ENCODE measurements at places on chromosomes 5 and 9.

- DNase-seq = no peak
Observed at GRCh38 chr9:95816716-95817115, 58.8 kb upstream of the ERCC6L2 start.

DNA sequence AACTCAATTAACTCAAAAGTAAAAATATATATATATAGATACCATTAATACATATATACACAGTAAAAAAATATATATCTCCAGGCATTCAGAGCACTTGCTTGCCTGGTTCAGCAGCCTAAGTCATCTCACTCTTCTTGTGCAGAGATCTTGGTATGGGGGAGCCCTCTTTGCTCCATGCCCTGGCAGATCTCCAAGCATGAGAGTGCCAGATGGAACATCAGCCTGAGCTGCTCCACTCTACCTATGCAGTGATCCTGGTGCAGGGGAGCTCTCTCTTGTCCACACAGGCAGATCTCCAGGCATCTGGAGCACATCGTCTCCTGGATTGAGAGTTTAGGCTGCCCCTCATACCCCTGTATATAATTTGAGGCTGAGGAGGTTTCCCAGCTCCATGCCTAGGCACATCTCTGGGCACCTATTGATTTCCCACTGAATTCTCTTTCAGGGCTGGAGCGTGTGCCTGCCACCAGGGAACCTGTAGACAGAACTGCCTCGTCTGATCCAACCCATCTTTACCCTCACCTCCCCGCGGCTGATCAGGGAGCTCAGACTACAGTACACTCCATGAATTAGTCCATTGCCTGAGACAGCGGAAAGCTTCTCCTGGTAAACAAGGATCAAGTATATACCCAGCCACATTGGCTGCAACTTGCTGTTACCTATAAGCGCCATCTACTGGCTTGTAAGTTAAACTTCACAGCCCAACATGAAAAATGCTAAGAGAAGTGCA lies 342.4 kb upstream of the GRIA1 start:
- DNase-seq = peak; percentile 25

DNA sequence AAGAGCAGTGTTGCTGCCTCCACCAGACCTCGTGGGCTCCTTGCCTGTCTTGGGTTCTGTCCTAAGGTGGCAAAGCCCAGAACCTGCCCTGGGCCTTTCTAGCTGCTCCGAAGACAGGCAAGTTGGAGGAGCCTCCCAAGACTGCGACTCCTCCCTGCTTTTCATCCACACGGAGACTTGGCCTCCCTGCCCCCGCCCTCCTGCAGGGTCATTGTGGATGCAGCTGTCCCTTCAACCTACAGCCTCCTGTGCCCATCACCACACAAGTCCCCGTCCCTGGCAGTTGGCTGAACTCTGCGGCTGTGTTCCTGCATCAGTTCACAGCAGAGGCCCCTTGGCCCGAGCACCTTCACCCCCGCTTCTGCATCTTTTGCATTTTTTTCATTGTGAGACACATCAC lies 59.2 kb downstream of the WNK2 start:
- DNase-seq = no peak

DNA sequence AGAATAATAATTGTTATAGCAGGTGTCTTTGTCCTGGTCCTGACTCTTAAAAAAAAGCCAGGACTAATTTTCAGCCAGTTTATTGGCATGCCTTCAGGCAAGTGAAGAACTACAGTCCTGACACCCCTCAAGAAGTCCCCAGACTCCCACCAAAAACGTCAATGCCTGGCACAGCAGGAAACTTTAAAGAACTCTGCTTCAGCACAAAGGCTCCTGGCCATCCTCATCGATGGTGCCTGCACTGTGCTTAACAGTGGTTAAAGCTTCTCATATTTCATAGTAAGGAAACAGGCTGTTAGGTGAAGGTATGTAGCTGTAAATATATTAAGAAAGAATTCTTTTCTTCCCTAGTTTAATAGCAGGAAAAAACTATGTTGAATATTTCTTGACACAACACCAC lies 280.1 kb upstream of the PUM3 start:
- DNase-seq = no peak

GRCh38 chr5:176775409-176775808 lies 35.0 kb upstream of the UNC5A start:
- DNase-seq = no peak

DNA sequence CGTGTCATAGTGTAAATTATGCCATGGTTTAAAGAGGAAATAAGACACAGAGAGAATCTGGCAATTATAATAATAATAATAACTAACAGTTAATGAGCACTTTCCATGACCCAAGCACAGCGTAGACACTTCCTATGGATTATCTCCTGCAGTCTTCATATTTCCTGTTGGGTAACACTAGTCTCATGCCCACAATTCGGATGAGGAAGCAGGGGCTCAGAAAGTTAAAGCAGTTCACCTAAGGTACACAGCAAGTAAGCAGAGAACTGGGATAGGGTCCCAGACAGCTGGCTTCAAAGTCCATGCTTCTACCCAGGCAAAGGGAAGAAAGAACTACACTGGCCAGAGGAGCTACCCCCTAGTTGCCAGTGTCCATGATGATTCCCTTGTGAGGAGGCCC lies 27.9 kb upstream of the TGFBI start:
- no peak for DNase-seq

- DNase-seq = peak; percentile 30
Observed at GRCh38 chr5:80083101-80083890, 48.1 kb downstream of the THBS4 start.

GRCh38 chr9:101462558-101462957 lies 27.0 kb upstream of the ALDOB start:
- DNase-seq = no peak

GRCh38 chr5:104015765-104016164 lies 453.2 kb upstream of the NUDT12 start:
- no peak for DNase-seq

DNA sequence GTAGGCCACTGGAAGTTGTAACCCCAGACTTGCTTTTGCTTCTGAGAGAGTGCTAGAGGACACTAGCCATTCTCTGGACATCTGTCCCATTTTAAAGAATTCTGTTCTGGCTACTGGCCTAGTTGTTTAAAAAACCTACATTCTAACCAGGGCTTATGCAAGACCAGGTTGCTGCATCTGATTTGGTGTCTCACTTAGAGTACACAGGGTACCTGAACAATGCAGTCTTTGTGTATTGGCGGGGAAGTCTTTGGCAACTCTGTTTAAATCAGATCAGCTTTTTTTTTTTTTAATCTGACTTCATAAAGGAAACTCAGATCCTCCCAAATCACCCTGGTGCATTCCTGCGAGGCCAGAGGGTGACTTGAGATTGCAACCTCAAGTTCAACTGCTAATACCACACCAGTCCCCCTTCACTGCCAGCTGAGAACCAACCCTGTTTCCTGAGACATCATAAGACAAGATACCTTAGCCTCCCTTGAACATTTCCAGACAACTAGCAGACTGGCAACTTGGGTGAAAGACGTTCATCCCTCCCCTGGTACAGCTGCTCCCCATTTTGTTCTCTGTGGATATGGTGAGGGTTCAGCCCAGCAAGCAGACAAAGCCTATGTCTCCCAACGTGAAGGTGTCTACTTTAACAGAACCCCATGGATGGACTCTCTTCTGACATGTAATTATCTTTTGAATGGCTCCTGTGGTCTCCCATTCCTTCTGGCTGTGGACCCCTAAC lies 27.0 kb downstream of the SKP1 start:
- no peak for DNase-seq

- no peak for DNase-seq
Observed at GRCh38 chr5:150358261-150359095, 981 bp downstream of the TCOF1 start.

DNA sequence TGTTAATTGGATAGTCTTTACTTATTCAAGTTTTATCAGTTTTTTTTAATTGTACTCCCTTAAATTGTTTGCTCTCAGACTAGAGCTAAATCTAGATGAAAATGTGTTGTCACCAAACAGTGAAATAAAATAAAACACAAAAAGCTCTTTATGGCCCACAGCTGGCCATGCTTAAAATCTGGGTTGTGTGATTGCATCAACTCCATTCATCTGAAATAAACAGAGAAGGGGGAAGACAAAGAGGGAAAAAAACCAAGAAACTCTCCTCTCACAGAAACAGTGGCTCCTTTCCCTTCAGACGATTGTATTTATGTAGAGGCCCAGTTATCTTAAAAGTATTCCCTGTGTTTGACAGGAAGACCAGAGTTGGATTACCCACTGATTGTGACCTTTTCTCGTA lies 422.4 kb downstream of the IRX1 start:
- no peak for DNase-seq

GRCh38 chr5:31847354-31847753 lies 208.4 kb downstream of the PDZD2 start:
- no peak for DNase-seq

DNA sequence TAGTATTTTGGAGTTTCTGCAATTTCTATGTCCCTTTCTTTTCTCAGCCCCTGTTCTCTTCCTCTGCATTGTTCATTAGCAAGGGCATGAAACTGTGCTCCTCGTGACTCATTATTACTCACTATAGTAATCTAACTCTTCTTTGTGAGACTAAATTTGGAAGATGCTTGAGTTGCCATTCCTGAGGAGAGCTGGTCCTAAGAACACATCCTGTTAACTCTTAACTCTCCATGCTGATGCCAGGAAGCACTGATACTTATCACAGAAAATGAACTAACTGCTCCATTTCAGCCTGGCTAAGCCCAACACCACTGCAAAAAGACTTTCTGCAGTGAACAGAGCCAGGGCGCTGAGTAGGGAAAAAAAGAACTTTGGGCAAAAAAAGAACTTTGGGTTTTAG lies 10.6 kb upstream of the CSNK1A1 start:
- no peak for DNase-seq

- no peak for DNase-seq
Observed at GRCh38 chr9:28051559-28052503, 478.6 kb upstream of the C9orf72 start.

DNA sequence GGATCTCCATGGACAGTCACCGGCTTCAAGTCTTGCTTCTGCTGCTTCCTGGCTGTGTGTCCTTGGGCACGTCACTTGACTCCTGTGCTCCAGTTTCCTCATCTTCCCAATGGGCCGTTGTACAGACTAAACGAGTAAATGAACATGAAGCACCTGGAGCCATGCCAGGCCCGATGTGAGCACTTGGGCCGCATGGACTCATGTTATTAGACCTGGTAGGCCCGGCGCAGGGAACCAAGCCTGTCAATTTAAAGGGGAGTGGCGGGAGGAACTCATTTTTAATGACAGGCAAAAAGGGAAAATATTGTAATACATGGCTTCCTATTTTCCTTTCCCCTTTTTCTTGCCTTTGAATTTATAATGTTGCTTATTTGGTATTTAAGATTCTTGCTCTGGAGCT lies 47.5 kb downstream of the TENT4A start:
- DNase-seq = no peak

DNA sequence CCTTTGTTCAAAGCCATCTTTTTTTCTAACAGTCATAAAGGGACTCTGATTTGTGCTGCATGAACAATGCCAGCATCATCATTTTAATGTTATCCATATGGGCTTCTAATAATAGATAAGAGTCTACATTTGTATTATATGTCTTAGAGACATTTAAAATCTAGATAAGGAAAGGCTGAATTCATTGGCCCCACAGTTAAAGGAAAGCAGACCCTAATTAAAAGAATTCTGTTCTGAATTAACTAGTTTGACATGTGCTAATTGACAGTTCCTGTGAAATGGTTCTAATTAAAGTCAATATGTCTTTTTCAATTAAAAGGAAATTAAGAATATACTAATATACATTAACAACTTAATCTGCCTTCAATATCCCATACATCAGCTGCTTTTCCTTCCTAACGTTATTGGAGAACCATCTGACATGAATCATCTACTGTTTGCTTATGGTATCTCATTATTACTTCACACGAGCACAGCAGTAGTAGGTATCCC lies 104.7 kb downstream of the NR2F1-AS1 start:
- no peak for DNase-seq

- no peak for DNase-seq
Observed at GRCh38 chr9:86614871-86615849, 260.9 kb upstream of the TUT7 start.

- peak; percentile 52 for DNase-seq
Observed at GRCh38 chr5:177446200-177447065, at the start of gene PRR7. PRR7 (plus strand) TSS chr5:177446814; CDS start chr5:177455068, 8,254 bp downstream.

- no peak for DNase-seq
Observed at GRCh38 chr9:3735251-3735650, 209.4 kb upstream of the RFX3 start.

DNA sequence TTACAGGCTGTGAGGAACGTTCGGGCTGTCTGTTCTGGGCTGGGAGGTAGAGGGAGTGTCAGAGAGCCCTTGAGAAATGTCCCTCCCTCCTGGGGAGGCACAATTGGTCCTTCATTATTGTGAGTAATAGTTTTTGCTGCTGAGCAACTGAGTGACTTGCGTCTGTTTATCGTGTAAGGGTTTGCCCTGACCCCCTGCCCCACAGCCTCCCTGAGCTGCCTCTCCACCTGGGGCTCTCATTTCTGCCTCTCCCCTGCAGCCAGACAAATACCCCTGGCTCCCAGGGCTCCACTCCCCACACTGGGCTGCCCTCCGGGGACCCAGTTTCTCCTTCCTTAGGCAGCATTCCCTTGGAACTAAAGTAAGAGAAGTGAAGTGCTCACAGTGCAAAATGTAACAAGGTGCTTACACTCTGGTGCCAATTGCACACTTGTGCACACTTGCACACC lies 174.9 kb upstream of the MVB12B start:
- DNase-seq = no peak

GRCh38 chr9:115442054-115442453 lies 324.1 kb upstream of the TNC start:
- no peak for DNase-seq

- DNase-seq = no peak
Observed at GRCh38 chr5:83281658-83282057, 189.9 kb upstream of the VCAN start.

DNA sequence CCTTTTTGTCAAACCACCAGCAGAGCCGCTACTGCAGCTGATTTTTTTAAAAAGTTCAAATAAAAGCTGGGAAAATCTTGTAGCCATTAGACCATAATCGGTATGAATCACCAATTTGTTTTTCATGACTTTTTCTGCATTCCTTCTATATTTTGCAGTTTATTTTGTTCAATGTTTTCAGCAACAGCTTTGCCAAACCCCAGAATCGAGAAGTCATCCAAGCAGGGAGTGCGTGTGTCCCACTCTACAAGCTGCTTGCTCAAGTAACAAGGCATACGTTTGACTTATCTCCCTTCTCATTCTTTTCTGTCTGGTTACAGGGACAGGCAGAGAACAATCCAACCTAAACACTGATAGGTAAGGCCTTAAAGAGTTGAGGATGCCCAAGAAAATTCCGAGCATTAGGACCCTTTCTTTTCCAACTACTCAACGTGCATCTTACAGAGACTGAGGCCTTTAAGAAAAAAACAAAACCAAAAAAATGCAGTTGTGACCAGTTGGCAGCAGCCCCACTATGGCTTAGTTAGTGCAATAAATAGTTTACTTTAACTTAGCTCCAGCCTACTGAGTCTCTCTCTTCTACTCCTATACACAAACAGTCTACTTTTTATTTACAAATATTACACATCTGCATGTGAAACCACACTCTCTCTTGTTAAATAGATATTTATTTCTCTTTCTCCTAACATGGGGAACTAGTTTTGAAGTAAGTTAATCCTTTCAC lies 134.7 kb upstream of the SLIT3 start:
- no peak for DNase-seq

Measured in NCI-H510A (cell line).